ENCODE measurements at places on chromosomes 5 and 9.

DNA sequence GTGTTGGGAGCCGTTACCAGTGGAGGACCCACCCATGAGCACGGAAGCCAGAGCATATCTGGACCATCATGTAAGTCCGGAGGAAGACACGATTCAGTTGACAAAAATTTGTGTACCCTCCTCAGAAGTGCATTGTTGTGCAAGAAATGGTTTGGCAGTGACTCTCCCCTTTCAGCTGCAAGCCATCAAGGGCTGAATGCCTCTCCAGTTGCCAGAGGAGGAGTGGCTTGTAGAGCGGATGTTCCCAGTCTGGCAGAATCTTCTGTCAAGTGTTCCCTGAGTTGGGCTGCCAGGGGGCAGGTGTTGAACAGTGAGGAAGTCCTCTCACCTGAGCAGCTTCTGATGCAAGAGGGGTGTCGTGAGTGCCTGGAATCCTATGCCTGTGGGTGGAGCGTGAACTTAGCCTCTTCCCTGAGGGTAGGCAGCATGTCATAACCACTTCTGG lies 27.6 kb upstream of the CDKN2AIPNL start:
- peak; percentile 67 for DNase-seq

- DNase-seq, result no peak
These were observed 46.1 kb upstream of the PCA3 start for GRCh38 chr9:76718166-76718565.

DNA sequence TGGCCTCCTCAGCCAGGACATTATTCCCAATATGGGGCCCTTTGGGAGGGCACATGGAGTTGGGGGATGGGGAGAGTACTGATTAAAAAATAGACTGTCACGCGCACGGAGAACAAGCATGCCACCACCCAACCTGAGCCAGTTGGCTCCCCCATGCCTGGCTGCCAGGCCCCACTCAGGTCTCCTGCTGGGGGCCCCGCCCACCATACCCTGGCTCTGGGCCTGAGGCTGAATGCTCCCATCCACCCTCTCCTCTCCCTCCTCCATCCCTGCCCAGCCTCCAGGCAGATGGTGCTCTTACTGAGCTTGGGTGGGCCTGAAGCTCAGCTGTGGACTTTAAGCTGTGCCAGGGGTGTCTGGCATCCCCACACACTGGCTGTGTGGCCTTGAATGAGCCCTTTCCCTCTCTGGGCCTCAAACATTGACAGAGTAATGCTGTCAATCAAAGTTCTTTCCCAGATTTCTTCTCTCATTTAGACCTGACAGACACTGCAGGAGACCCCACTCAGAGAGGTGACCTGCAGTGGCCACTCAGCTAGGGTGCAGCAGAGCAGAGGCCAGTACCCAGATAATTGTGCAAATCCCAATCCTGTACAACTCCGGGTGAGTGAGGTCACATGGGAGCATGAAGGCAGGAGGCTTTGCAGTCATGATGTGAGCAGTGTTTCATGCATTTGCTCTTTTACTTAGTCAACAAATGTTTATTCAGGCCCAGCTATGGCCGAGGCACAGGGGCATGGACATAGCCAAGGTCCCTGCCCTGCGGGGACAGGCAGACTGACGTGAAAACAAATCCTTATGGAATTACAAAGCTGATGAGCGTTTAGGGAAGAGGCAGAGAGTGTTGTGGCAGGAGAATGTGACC lies 9.8 kb upstream of the SYNPO start:
- peak; percentile 35 for DNase-seq

- peak; percentile 87 for DNase-seq
These were observed 725 bp upstream of the NIPBL start for GRCh38 chr5:36875790-36876298.

- DNase-seq, result no peak
These were observed 13.8 kb downstream of the NCS1 start for GRCh38 chr9:130186051-130186450.

DNA sequence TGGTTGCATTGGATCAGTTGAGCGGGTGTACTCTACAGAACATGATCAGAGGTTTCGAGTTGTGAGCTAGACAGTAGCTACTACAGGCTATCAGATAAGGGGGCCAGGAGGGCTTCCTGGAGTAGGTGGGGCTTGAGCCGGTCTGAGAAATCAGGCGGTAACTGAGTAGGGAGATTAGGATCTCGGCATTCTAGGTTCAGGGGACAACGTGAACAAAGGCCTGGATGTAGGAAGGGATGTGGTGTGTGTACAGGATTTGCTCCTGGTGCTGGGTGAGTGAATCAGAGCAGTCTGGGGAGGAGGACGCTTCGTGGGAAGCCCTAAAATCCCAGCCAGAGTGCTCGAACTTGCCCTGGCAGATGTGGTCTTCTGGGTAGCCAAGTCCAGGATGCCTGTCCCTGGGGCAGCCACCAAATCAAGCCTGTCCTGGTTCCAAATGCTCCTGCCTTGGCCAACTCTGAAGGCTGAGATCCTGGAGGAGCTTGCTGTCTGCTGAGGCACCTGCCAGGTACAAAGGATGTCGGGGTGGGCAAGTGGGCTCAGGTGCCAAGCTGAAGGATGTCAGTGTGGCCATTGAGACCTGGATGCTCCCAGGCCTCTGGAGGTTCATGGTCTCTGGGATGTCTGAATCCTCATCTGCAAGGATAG lies 33.4 kb downstream of the STC2 start:
- DNase-seq, result no peak

DNA sequence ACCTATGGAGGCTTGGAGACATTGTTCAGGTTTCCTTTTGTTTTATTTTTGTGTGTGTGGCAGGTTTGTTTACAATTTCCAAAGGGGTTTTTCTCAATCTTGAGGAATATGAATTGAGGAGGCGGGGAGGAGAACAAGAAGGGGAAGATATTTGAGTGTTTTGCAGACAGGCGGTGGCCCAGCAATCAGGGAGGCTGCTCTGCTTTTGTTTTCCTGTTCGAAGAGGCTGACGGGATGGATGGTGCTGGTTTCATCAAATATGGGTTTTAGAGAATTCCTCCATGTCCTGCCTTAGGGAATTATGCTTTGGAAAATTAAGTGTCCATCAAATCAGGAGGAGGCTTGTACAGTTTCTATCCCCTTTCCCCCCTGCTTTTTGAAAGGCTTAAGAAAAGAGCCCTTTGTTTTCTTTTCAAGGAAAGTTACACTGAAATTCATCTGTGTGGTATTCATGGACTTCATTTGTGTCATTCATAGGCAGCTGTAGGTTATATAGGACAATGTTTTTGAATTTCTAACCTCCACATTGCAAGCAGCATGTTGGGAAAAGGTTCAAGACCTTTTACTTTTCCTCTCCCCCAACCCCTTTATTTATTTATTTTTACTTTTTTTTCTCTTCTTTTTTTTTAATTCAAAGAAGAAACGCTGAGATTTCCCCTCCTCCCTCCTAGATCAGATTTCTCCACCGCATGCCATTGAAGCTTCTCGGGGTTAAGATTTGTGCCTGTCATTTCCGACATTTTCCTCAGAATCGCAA lies 107.4 kb downstream of the ZNF462 start:
- no peak for DNase-seq

GRCh38 chr5:107554776-107555424 lies 115.8 kb downstream of the EFNA5 start:
- DNase-seq, result no peak

GRCh38 chr5:71471193-71471592 lies 15.7 kb downstream of the BDP1 start:
- DNase-seq, result no peak

- DNase-seq, result no peak
These were observed 972 bp downstream of the PDGFRB start for GRCh38 chr5:150154618-150155128.

DNA sequence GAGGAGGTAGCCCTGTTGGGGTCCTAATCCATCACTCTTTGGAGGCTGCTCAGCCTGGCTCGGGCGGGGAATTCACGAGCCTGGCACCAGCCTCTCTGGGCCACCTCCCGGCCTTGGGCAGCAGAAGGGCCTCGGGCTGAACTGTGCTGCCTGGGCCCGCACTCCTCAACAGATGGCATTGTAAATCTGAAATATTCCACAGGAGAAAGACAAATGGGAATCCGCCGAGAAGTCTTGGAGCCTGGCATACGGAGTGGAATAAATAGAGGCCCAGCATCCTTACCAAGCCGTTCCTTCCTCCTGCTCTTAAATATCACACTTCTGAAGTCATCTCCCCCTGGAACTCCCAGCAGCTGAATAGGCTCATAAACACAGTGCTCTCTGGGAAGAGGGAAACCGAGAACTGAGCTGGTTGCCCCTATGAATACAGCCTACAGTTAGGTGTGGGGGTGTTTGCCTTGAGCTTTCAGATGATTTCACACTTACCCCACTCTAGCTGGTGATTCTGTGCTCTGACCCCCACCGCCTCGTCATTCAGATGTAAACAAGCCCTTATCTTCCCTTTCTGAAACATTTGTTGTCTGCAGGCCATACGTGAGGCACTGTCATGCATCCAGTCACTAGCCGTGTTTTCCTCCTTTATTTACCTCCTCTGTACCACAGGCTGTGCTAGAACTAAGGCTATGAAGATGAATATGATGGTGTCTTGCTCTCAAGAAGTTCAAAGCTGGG lies 455.0 kb upstream of the CLINT1 start:
- DNase-seq, result no peak

GRCh38 chr5:128470663-128471062 lies 67.4 kb downstream of the FBN2 start:
- DNase-seq, result no peak

DNA sequence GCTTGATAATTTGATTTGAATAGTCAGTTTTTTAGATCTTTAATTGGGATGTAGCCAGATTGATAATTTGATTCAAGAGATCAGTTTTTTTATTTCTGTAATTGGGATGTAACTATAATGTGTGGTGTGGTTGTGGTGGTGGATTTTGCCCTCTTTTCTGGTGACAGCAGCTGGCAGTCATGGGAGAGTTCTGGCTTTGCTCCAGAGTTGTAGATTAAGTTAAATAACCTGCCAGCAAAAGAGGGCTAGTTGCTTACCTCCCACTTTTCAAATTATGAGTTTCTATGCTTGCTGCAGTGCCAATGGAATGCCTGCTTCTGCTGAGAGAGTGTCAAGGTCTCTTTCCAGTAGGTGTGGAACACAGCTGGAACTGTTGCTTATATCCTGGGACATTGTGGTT lies 315.1 kb downstream of the CCDC171 start:
- no peak for DNase-seq

- no peak for DNase-seq
These were observed 41.0 kb upstream of the DMRT3 start for GRCh38 chr9:935348-935965.

- no peak for DNase-seq
These were observed 39.4 kb downstream of the TNFAIP8 start for GRCh38 chr5:119395080-119395836.

- no peak for DNase-seq
These were observed 37.1 kb downstream of the PRDM6 start for GRCh38 chr5:123125962-123126732.

DNA sequence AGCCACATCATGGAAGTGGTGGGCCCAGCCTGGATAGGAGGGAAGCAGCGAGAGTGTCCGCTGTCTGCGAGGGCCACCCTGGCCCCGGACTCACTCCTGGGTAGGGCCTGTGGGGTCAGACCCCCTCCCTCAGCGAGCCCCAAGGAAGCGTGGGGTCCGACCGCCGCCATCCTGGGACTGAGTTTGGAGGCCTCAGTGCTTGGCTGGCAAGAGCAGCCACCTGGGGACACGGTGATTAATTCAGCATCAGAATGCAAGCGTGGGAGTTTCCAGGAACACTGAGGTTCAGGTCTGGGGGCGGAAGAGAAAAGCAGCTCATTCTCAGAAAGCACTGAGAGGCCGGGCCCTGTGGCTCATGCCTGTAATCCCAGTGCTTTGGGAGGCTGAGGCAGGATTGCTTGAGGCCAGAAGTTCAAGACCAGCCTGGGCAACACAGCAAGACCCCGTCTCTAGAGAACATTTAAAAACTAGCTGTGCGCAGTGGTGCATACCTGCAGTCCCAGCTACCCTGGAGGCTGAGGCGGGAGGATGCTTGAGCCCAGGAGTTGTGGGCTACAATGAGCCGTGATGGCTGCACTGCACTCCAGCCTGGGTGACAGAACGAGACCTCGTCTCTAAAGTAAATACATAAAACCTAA lies 18.3 kb upstream of the CAMSAP1 start:
- DNase-seq, result no peak
